IPS DF 6.9 (cell line): ENCODE measurements at places on chromosomes 7 and 10.

- peak; percentile 71 for DNase-seq
These were observed 79.4 kb downstream of the VWC2 start for GRCh38 chr7:49852619-49853462.

- DNase-seq = no peak
These were observed 616.1 kb downstream of the PARD3 start for GRCh38 chr10:34198953-34199352.

DNA sequence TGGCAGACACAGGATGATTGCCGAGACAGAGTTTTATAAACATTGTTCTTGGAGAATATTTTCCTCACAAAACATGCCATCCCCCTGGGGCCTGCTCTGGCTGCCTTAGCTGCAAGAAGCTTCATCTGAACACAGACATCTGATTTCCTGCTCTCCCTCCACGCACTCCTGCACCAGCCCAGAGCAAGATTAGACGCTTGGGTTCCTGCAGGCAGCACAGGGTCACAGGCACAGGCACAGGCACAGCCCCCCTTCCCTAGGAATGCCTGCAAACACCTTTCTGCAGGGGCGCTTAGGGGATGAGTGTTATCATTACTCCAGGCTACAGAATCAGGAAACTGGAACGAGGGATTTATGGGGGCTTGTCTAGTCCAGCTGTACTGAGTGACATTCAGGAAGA, 450.3 kb downstream of the GRID1 start:
- no peak for DNase-seq

GRCh38 chr7:150823043-150823442, 22.5 kb downstream of the TMEM176A start:
- DNase-seq = no peak

GRCh38 chr7:74043523-74043951, 15.6 kb downstream of the ELN start:
- no peak for DNase-seq

DNA sequence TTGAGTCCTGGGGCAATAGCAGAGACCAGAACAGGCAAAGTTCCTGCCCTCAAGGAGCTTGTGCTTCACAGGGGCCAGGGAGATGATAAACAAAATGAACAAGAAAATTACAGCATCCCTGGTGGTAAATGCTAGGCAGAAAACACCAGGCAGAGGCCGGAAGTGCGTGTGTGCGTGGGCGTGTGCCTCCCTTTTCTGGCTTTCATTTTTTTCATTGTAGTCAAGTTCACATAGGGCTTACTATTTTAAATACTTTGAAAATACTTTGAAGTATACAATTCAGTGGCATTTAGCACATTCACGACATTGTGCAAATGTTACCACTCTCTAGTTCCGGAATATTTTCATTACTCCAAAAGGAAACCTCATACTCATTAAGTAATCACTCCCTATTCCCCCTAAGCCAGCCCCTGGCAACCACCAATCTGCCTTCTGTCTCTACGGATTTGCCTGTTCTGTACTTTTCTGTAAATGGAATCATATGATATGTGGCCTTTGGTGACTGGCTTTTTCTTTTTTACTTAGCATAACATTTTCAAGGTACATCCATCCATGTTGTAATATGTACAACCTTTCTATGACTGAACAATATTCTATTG, 88.1 kb upstream of the PDCD4 start:
- DNase-seq = no peak

- no peak for DNase-seq
These were observed 39.6 kb upstream of the PROSER2 start for GRCh38 chr10:11783558-11783865.
